ENCODE measurements at places on chromosomes 6 and 20. TPM values are rescaled to one million over a fixed set of nuclear protein-coding genes. Genes with fewer than 3 reads are reported as not detected.

- no peak overlapping the region for H3K4me3 ChIP-seq
- no peaks in the 10 kb centered on the region for H3K27me3 ChIP-seq
- DNase-seq = no peak
- no peak overlapping the region for H3K27ac ChIP-seq
Observed at GRCh38 chr6:31285982-31286381, 14.1 kb upstream of the HLA-C start.

Gene UBE2C
- 0.54 TPM for polyA plus RNA-seq

GRCh38 chr20:62832951-62833391 lies 16.1 kb downstream of the COL9A3 start:
- H3K4me3 ChIP-seq = no peak overlapping the region
- H3K4me1 ChIP-seq = no peaks in the 10 kb centered on the region
- DNase-seq = peak; percentile 13

DNA sequence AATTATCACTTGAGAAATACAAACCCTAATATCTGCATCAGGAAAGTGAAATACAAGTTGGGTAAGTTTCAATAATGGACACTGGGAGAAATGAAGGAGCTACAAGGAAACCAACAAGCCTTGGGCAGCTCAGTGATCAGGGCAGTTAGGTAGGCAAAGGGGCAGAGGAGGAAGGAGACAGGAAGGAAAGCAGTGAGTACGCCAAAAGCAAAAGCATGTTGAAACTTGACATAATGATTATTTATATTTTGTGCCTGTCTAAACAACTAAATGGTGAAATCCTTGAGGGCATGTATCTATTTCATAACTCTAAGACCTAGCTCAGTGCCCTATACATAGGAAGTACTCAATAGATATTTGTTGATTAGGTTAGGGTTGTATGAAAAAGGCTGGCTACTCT lies 23.3 kb downstream of the PXT1 start:
- no peak for DNase-seq
- H3K4me3 ChIP-seq = no peak overlapping the region
- H3K4me1 ChIP-seq = peaks cover 11% of the 10 kb centered on the region
- no peaks in the 10 kb centered on the region for H3K36me3 ChIP-seq

DNA sequence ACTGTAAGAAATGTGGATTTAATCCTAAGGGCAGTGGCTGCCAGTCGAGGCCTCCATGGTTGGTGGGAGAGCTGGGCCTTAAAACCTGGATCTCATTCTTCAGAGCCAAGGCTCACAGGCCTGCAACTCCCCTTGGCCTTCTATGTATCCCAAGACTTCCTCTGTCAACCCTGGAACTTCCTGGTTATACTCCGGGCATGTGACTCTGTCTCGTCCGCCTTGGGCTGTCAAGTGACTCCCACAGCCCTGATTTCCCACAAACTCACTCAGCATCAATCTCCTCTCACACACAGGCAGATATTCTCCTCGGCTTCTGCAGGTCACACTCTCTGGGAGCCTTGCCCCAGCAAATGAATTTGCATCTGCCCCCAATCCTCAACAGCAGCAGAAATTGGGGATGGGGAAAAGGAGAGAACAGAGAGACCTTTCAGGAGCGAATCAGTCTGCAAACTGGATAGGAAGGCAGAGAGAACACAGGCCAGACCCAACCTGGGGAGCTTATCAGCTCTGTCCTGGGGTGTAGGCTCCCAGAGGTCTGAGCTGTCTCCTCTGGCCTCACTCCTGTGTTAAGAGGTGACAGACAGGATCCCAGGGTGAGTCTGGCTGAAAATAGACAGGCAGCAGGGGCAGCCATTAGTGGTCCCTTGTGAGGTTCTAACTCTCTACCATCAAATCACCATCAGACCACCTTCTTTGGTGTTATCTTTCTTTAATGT lies 30.4 kb upstream of the PREX1 start:
- DNase-seq = peak; percentile 14
- H3K27ac ChIP-seq = no peak overlapping the region
- H3K4me3 ChIP-seq = no peak overlapping the region
- no peaks in the 10 kb centered on the region for H3K36me3 ChIP-seq

DNA sequence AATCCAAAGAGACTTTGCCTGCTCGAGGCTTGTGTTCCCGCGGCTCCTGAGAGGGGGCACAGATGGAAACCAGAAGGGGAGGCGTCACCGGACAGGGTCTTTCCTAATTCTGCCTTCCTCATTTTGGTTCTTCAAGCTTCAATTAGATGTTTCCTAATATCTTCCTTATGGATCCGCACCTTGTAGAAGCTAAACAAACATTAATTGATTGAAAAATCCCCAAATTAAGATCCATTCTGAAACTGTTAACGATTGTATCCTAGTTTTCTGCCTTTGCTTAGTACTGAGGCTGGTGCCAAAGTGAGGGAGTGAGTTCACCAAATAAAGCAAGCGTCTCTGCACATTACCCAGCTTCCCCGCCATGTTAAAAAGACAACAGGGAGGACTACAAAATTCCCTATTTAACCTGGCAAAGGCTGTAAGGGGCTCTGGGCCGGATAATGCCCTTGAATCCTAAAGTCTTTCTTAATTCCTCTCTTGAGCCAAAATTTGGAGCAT lies 123.2 kb downstream of the GPX5 start:
- no peak for DNase-seq
- H3K36me3 ChIP-seq = no peaks in the 10 kb centered on the region
- H3K4me1 ChIP-seq = no peaks in the 10 kb centered on the region
- peaks cover 66% of the 10 kb centered on the region for H3K27me3 ChIP-seq

GRCh38 chr20:16575390-16576140 lies 2.3 kb upstream of the KIF16B start:
- no peaks in the 10 kb centered on the region for H3K36me3 ChIP-seq
- no peak for DNase-seq
- peaks cover 18% of the 10 kb centered on the region for H3K4me1 ChIP-seq
- H3K27ac ChIP-seq = peak overlapping the region; percentile 78
- no peaks in the 10 kb centered on the region for H3K27me3 ChIP-seq

- H3K36me3 ChIP-seq = no peaks in the 10 kb centered on the region
- H3K4me3 ChIP-seq = no peak overlapping the region
- no peaks in the 10 kb centered on the region for H3K4me1 ChIP-seq
- no peaks in the 10 kb centered on the region for H3K27me3 ChIP-seq
- no peak for DNase-seq
- no peak overlapping the region for H3K27ac ChIP-seq
Observed at GRCh38 chr6:4413073-4413472, 277.7 kb upstream of the ECI2 start.

DNA sequence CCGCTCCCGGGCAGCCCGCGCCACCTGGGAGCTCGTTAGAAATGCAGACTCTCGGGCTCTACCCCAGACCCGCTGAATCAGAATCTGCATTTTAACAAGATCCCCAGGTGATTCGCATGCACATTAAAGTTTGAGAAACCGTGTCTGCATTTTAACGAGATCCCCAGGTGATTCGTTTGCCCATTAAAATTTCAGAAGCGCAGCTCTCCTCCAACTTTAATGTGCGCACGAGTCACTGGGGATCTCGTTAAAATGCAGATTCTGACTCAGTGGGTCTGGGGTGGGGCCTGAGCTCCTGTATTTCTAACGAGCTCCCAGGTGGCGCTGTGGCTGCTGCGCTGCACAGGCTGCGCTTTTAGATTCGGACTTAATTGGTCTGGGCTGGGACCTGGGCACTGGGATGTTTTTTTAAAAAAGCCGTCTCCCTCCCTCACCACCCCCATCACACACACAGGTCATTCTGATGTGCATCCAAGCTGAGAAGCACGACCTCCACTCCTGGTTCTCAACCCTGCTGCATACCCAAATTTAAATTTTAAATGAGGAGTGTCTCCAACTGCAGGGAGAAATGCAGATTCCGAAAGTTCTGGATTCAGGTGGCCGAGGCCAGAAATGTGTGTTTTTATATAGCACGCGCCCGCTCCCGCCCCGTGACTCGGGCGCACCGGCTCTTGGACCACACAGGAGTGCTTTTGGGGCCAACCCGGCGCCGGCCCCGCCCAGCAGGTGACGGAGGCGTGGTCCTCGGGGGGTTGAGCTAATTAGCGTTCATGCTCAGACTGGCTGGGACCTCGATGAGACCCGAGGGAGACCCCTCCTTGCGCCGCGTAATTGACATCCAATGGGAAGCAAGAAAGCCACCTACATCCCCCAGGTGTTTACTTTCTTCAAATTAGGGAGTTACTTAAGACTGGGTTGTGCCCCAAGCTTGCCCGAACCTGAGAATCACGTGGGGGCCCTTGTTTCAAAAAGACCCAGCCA lies 85.8 kb downstream of the ZFP64 start:
- DNase-seq = no peak
- H3K36me3 ChIP-seq = no peaks in the 10 kb centered on the region
- peaks cover 30% of the 10 kb centered on the region for H3K4me1 ChIP-seq

GRCh38 chr6:133055441-133055966 lies 185.7 kb upstream of the EYA4 start:
- no peak for DNase-seq
- no peak overlapping the region for H3K4me3 ChIP-seq
- H3K27ac ChIP-seq = peak overlapping the region; percentile 54
- H3K4me1 ChIP-seq = peaks cover 11% of the 10 kb centered on the region
- H3K36me3 ChIP-seq = no peaks in the 10 kb centered on the region

- H3K4me1 ChIP-seq = peaks cover 10% of the 10 kb centered on the region
- no peaks in the 10 kb centered on the region for H3K36me3 ChIP-seq
- peak; percentile 86 for DNase-seq
- peak overlapping the region; percentile 95 for H3K27ac ChIP-seq
- peak overlapping the region; percentile 64 for H3K4me3 ChIP-seq
Observed at GRCh38 chr6:26521600-26522391, 16.4 kb upstream of the HMGN4 start.

GRCh38 chr6:92109956-92110355 lies 1309.4 kb downstream of the EPHA7 start:
- no peaks in the 10 kb centered on the region for H3K4me1 ChIP-seq
- no peak overlapping the region for H3K27ac ChIP-seq
- no peak for DNase-seq

DNA sequence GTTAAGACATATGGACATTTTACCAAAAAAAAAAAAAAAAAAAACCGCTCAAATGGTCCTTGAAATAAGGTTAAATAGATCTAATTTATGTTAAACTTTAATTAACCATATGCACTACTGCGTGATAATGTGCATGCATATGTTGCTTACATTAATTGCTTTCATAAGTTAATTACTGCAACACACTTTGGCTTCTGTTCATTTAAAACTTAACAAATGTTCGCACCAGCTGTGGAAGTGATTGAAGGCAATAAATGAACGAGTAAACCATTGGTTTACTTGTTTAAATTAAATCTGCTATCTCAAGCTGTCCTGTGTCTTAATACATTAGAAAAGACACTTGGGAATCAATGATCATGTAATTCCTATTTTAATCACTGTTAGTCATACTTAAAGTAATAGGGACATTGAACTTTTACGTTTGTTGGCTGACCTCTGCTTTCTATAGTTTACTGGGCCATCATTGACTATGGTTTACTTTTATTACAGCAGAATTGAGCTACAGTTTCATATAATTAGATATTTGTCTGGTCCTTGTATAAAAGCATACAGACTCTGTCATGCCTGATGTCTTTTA lies 294.7 kb downstream of the KHDC1L start:
- H3K4me1 ChIP-seq = no peaks in the 10 kb centered on the region
- H3K36me3 ChIP-seq = no peaks in the 10 kb centered on the region
- H3K27ac ChIP-seq = no peak overlapping the region
- H3K27me3 ChIP-seq = no peaks in the 10 kb centered on the region
- no peak overlapping the region for H3K4me3 ChIP-seq
- DNase-seq = no peak

Gene FOXC1
- polyA plus RNA-seq = 3.0 TPM

Gene ENPP5
- polyA plus RNA-seq = 3.4 TPM

GRCh38 chr6:72525821-72526510 lies 95.9 kb upstream of the KCNQ5 start:
- H3K27ac ChIP-seq = no peak overlapping the region
- H3K4me3 ChIP-seq = no peak overlapping the region
- H3K4me1 ChIP-seq = no peaks in the 10 kb centered on the region
- H3K27me3 ChIP-seq = no peaks in the 10 kb centered on the region

DNA sequence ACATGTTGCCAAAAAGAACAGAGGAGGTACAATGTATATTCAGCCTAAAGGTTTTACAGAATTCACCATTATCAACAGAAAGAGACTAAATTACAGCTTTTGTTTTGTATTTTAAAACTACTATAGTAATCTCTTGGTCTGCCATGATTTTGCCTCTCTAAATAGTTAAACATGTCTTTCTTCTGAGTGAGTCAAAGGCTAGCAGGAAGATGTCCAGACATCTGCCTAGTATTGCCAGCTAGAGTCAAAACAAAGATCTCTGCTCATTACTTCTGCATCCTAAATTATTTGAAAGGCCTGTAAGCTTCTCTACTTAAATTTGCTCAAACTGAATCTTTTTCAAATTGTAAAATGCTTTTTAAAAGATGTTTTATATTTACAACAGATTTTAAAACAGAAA lies 8.8 kb downstream of the ASF1A start:
- DNase-seq = no peak
- no peak overlapping the region for H3K4me3 ChIP-seq
- peaks cover 47% of the 10 kb centered on the region for H3K4me1 ChIP-seq
- no peaks in the 10 kb centered on the region for H3K27me3 ChIP-seq

- no peak for DNase-seq
- H3K27me3 ChIP-seq = no peaks in the 10 kb centered on the region
- H3K27ac ChIP-seq = peak overlapping the region; percentile 86
- no peaks in the 10 kb centered on the region for H3K36me3 ChIP-seq
- H3K4me1 ChIP-seq = peaks cover 12% of the 10 kb centered on the region
Observed at GRCh38 chr6:163751032-163751525, 336.6 kb downstream of the QKI start.

Gene OR2H1
- polyA plus RNA-seq = not detected

Gene SLC24A3
- polyA plus RNA-seq = 1.1 TPM

Gene GSTA3
- polyA plus RNA-seq = not detected

- H3K36me3 ChIP-seq = no peaks in the 10 kb centered on the region
- H3K27me3 ChIP-seq = peaks cover 6% of the 10 kb centered on the region
Observed at GRCh38 chr20:10381477-10381876, 52.5 kb downstream of the MKKS start.

Gene KIFC1
- 0.28 TPM for polyA plus RNA-seq

DNA sequence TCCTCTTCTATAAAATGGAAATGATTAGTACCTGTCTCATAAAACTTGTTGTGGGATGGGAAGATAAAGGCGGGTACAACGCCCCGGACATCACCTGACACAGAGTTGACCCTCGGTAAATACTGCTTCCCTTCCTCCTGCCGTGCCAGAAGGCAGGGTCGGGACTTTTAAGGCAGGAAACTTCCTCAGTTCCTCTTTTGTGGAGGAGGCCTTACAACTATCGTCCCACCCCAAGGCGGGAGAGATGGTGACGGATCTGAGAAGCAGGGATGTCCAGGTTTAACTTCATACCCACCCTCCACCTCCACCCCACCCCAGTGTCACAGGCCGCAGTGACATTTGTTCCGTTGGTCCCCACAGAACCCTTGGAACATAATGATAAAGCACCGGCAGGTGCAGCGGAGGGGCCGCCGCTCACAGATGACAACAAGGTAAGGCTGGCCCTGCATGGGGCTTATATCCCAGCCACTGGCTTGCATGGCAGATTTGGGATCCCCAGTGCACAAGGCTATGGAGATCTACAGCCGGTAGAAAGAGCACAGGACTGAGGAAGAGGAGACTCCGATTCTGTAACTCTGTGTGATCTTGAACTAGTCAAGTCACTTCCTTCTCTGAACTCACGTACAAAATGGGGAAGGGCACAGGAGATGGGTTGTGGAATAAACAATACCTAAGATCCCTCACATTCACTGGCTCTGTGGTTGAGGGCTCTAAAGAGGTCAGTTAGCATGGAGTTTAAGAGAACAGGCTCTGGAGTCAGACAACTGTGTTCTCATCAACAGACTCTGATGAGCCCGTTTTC lies 764 bp downstream of the DNTTIP1 start:
- no peaks in the 10 kb centered on the region for H3K36me3 ChIP-seq
- H3K4me1 ChIP-seq = peaks cover 13% of the 10 kb centered on the region
- DNase-seq = peak; percentile 24
- no peaks in the 10 kb centered on the region for H3K27me3 ChIP-seq
- H3K4me3 ChIP-seq = peak overlapping the region; percentile 72
- peak overlapping the region; percentile 97 for H3K27ac ChIP-seq

Gene WFDC12
- polyA plus RNA-seq = not detected
